Stimulated activated CD4-positive, alpha-beta T cell treated with anti-CD3 and anti-CD28 coated beads, Interleukin-4, amount 100 ng/mL, for 48 hours (primary cell): ENCODE measurements at places on chromosomes 12 and 14.

- DNase-seq, result no peak
These were observed 32.9 kb downstream of the RIN3 start for GRCh38 chr14:92546347-92547053.

GRCh38 chr12:48350249-48351021, at the start of gene ZNF641:
Gene ZNF641, minus strand, starts transcription at chr12:48350919. Its CDS starts 2,829 bp downstream, at chr12:48348090.
- peak; percentile 64 for DNase-seq

GRCh38 chr12:49223590-49224369, 34.9 kb upstream of the TUBA1A start:
- no peak for DNase-seq

DNA sequence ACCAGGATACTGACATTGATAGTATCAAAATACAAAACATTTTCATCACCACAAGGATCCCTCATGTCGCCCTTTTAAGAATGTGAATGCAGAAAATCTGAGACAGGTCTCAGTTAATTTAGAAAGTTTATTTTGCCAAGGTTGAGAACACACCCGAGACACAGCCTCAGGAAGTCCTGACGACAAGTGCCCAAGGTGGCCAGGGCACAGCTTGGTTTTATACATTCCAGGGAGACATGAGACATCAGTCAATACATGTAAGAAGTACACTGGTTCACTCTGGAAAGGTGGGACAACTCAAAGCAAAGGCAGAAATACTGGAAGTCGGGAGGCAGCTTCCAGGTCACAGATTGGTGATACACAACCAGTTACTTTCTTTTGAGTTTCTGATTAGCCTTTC, 235.2 kb upstream of the KRR1 start:
- DNase-seq, result no peak

DNA sequence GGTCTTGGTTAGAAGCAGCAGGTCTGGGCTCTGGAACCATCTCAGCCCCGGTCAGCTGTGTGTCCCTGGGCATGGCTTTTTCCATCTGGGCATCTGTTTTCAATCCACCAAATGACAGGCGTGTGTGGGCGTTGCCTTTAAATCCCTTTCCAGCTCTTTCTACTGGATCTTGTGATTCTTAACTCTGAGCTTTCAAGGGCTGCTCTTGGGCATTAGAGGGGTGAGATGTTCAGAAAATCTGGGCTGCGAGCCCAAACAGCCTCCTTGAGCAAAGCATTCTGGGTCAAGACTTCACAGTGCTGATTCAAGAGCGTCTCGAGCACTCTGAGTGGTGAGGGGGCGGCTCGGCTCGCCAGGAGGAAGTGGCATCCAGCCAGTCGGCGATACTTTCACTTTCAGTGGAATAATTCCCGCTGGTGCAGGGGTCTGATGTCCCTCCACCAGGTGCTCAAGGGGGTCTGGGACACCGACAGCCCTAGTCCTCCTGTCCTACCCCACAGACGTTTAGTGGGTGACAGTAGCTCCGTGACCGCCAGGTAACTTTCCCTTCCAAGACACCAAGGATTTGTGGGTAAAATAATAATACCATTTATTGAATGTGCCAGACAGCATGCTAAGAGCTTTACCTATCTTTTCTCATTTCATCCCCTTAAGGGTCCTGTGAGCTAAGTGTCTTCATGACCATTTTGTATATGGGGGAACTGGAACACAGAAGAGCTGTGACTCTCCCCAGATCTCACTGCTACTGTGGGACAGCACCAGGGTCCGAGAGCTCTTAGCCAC, 114.0 kb downstream of the PLXNC1 start:
- DNase-seq, result peak; percentile 58

- DNase-seq, result no peak
These were observed 648.2 kb downstream of the VRK1 start for GRCh38 chr14:97445367-97445766.

- DNase-seq, result no peak
These were observed at the start of gene CLEC2D for GRCh38 chr12:9669534-9669933. Gene CLEC2D, plus strand, starts transcription at chr12:9669713. Its CDS starts 22 bp downstream, at chr12:9669735.

- DNase-seq, result no peak
These were observed 16.4 kb upstream of the CELA1 start for GRCh38 chr12:51362747-51363342.

- DNase-seq, result no peak
These were observed 160.7 kb downstream of the ETV6 start for GRCh38 chr12:11810206-11810545.

GRCh38 chr12:115474539-115475353, 790.8 kb upstream of the TBX3 start:
- DNase-seq, result no peak

GRCh38 chr12:84085046-84085445, 827.6 kb downstream of the SLC6A15 start:
- DNase-seq, result no peak
